ENCODE measurements at places on chromosomes 16 and 17.
A peak's percentile ranks its signal among the peaks of the same experiment; 100 is the strongest.

GRCh38 chr17:65556014-65556909 is 5.2 kb downstream of the AXIN2 start:
- peak; percentile 85 for DNase-seq

DNA sequence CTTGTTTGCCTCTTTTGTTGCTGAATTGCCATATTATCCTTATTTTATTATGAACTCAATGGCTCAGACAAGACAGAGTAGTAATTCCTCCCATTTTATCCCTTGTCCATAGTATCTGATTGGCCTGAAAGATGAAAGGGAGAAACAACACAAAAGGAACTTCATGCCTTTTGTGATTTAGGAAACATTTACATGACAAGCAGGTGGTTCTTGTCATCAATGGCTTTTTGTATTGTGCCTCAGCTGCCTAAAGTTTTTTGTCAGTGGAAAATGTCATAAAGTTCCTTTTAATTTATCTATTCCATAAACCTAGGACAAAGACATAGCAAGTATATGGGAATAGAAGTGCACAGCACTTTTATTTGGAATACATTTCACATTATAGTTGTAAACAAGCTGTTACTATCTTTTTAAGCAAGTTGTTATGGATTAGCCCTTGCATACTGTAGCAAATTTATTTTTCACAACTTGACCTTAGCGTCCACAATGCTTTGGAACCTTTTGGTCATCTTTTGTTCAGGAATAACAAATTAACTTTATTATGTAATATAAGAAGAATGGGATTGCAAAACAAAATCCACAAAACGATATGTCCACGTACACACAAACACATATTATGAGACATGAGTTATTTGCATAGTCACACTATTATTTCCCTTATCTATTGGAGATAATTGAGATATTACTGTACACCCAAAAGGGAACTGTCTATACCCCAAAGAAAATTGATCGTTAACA is 12.4 kb upstream of the MPHOSPH6 start:
- DNase-seq = no peak

GRCh38 chr17:82840431-82840831 is 609 bp upstream of the ZNF750 start:
- DNase-seq = no peak

- DNase-seq = peak; percentile 22
Observed at GRCh38 chr17:40219594-40220338, 662 bp downstream of the WIPF2 start.

Data from foreskin fibroblast (primary cell).